Effector CD4-positive, alpha-beta T cell (primary cell): ENCODE measurements at places on chromosomes 3 and 15.

DNA sequence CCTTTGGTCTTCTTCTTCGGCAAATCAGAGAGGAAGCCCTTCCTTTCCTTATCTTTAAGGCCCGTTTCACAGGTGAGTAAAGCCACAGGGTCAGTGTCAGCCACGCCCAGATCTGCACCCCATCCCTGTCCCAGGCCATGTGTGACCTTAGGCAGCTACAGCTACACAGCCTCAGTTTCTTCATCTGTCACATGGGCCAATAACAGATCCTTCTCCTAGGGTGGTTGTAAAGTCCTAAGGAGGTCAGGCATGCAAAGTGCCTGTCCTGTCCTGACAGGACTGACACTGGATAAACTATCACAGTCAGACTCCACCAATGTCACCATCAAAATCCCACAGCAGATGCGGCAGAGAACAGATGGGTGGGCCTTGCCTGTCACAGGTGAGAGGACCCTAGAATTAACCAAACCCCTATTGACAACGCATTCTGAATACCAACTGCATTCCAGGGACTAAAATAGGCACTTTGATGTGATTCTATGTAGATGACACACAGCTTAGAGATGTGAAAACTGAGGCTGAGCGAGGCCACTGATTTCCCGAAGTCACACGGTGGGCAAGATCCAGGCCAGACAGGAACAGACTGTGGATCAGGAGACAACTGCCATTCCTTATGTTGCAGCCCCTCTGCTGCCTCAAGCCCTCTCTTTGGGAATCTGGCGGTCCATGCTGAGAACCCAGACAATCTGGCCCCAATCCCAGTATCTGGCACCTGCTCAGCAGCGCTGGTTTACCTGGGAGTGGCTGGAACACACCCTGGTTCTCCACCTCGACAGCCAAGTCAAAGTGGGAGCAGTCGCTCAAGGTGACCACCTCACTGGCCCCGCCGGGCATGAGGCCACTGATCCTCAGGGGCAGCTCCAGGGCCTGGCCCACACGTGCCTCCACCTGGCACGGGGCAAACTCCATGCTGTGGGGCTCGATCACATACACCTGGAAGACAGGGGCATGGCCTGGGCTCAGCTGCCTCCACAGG lies 48.7 kb downstream of the NUP210 start:
- no peak for DNase-seq

DNA sequence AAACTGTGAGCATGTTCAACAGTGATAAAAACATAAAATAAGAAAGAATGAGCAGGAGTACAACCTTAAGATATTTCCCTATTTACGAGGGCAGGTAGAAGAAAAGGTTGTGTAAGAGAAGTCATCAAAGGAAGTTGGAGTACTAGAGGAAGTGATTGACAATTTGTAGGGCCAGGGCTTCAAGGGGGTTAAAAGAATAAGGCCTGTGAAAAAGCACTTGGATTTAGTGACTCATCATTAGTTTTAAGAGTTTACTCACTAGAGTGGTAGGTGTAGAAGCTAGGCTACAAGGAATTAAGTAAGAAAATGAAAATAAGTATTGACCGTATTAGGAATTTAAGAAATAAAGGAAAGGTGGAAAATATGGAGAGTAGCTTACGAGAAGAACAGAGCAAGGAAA lies 23.6 kb downstream of the KCNMB3 start:
- no peak for DNase-seq

DNA sequence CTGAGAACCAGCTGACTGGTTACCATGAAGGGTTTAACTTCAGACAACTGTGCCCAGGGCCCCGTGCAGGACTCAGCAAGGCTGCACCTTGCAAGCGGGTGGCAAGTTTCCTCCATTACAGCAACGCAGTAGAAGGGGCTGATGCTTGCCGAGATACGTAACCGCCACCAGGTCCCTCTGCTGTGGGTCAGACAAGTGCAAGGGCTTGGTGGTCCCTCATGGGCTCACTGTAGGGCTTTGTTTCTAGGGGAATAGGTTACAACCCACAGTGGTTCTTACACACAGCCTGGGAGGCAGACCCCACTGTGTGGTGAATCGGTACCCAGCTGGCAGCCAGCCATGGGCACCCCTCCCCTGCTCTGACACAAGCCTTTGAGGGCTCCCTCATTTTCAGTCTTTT lies 15.5 kb upstream of the SNRPA1 start:
- DNase-seq, result no peak

DNA sequence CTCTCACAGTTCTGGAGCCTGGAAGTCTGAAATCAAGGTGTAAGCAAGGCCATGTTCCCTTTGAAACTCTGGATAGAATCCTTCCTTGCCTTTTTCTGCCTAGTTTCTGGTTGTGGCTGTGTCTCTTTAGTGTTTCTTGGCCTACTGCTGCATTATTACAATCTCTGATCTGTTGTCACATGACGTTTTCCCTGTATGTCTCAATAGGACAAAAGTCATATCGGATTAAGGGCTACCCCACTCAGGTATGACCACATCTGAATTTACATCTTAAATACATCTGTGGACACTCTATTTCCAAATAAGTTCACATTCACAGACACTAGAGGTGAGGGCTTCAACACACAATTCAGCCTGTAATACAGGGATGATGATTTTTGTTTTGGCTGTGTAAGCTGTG lies 13.3 kb downstream of the NECTIN3 start:
- DNase-seq, result no peak

DNA sequence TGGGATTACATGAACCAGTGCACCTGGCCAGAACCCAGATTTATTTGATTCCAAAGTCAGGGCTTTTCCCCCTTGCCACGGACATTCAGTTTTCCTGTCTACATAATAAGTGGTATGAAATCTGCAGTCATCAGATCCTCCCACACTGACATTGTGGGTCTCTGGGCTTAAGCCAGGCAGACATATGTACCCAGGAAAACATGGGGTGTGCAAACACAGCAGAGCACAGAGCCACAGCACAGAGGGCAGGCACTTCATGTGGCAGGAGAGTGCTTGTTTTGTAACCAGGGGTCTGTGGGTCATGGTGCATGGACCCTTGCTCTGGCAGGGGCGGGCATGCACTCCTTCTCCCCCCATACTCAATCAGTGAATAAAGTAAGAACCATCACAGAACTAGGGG lies 6.1 kb upstream of the ABTB1 start:
- DNase-seq, result no peak

DNA sequence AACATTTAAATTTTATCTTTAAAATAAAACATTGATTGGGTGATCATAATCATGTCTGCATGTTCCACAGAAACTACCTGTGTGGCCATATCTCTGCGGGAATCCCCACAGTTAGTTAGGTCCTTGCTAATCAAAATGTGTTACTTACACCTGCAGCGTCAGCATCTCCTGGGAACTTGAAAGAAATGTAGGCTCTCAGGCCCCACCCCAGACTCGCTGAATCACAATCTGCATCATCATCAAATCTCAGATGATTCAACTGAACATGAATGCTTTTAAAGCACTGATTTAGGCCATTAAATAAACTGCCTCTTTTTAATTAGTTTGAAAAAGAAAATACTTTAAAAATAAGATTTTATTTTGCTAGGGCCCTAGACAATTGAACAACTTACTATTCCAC lies 577.8 kb downstream of the PYDC2 start:
- no peak for DNase-seq

- DNase-seq, result no peak
These were observed 94.0 kb upstream of the PLCL2 start for GRCh38 chr3:16790432-16791400.

DNA sequence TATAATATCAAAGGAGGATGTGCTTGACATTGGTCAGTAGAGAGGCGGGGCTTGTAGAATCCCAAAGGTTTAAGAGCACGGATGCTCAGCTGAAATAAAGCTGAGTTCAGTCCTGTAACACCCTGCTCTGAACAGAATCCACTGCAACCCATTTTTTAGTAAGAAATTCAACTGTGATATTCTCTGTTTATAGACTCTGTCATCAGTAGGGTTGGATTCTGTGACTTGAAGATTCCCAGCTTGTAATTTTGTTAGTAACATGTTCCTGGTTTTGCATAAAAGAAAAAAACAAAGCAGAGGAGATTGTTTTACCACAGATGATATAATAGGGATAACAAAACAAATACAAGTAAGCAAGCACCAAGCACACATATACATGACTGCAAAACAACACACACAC lies 324.6 kb upstream of the NR2F2 start:
- no peak for DNase-seq

- DNase-seq, result no peak
These were observed 193.2 kb downstream of the GOLGA6L6 start for GRCh38 chr15:20348291-20348899.

- no peak for DNase-seq
These were observed 410 bp downstream of the LRRC49 start for GRCh38 chr15:70892912-70893560.

GRCh38 chr3:141240687-141241615 lies 9.3 kb downstream of the PXYLP1 start:
- no peak for DNase-seq

DNA sequence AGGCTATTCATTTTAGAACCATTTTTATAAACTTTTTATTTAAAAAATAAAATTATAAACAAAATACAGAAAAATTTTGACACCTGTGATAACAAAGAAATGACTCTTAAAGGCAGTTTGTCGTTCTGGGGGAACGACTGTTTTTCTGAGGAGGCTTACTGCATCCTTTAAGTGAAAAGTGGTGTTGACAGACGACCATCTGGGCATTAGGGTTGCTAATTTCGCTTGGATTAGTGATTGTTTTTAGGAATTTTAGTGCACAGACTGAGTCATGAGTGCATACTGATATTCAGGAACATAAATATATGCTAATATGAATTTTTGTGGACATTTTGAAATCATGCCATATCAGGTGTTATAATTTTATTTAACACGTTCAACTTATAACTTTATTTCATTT lies 28.5 kb downstream of the OSTN start:
- DNase-seq, result no peak

DNA sequence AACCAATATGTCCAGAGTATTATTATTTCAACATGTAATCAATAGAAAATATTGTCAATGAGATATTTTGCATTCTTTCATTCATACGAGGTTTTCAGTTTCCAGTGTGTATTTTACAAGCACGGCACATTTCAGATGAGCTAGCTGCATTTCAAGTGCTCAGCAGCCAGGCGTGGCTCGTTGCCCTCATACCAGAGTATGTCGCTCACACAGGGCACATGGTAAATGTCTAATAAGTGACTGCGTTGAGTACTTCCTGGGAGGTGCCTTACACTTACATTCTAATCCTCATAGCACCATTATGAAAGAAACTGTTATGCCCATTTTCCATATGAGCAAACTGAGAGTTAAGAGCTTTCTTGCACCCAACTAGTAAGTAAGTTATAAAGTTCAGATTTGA lies 47.4 kb downstream of the TMEM266 start:
- DNase-seq, result no peak

GRCh38 chr3:160758929-160759577 lies 3.0 kb downstream of the PPM1L start:
- no peak for DNase-seq

- DNase-seq, result no peak
These were observed 71.3 kb downstream of the MAGI1 start for GRCh38 chr3:65967451-65967850.

GRCh38 chr15:50224606-50225005 lies 40.9 kb downstream of the HDC start:
- no peak for DNase-seq

DNA sequence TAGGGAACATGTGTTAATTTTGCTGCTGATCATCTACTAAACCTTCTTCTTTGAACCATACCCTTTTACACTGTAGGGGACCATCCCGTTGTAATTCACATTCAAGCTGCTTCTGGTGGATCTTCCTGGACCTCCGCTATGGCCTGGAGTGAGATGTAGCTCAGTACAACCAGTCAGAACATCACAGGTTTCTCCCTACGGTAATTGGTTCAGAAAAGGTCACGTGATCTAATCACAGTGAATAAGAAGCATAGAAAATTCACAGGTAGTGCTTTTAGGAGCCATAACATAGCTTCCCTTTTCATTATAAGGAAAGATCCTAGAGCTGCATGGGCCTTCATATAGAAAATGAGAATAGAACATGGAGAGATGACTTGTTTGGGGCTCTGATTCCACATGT lies 320.8 kb upstream of the PDZRN3 start:
- no peak for DNase-seq

GRCh38 chr3:45003859-45004258 lies 22.2 kb upstream of the CLEC3B start:
- no peak for DNase-seq

- DNase-seq, result no peak
These were observed 106.0 kb downstream of the THRB start for GRCh38 chr3:24388611-24389010.

GRCh38 chr3:149128821-149129220 lies 617 bp upstream of the HPS3 start:
- DNase-seq, result no peak

- DNase-seq, result no peak
These were observed 1053.0 kb downstream of the TUSC7 start for GRCh38 chr3:117762621-117763037.

DNA sequence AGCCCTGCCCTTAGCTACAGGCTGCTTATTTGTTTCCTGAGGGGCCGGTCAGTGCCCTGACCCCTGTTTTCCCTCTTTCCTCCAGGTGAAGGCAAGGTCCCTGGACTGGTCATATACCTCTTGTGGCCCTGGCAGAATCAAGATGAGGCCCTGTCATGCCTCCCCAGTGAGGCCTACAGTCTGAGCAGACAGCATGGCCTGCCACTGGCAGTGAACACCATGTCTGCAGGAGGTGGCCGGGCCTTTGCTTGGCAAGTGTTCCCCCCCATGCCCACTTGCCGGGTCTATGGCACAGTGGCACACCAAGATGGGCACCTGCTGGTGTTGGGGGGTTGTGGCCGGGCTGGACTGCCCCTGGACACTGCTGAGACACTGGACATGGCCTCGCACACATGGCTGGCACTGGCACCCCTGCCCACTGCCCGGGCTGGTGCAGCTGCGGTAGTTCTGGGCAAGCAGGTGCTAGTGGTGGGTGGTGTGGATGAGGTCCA lies 1.2 kb downstream of the KLHDC8B start:
- no peak for DNase-seq

- no peak for DNase-seq
These were observed 132.6 kb upstream of the CTDSPL start for GRCh38 chr3:37729119-37729518.

DNA sequence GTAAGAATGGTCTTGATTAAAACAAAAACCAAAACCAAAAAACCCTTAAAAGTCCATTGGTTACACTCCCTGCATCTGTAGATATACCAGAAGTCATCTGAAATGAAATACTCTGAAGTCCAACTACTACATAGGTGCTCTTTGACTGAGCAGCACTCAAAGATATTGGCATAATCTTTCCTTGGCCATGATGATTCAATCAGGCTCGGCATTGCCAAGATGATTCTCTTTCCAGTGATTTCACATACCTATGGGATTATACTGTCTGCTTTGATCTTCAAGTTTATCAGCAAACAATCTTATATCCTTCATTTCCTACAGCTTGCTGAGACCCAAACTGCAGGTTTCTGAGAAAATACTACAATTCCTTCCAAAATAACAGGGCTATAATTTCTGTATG lies 35.9 kb upstream of the DIPK2A start:
- DNase-seq, result no peak

- no peak for DNase-seq
These were observed 497.2 kb downstream of the GABRG3 start for GRCh38 chr15:27468151-27468591.
